ENCODE measurements at places on chromosomes 12 and 14.
A peak's percentile ranks its signal among the peaks of the same experiment; 100 is the strongest.

DNA sequence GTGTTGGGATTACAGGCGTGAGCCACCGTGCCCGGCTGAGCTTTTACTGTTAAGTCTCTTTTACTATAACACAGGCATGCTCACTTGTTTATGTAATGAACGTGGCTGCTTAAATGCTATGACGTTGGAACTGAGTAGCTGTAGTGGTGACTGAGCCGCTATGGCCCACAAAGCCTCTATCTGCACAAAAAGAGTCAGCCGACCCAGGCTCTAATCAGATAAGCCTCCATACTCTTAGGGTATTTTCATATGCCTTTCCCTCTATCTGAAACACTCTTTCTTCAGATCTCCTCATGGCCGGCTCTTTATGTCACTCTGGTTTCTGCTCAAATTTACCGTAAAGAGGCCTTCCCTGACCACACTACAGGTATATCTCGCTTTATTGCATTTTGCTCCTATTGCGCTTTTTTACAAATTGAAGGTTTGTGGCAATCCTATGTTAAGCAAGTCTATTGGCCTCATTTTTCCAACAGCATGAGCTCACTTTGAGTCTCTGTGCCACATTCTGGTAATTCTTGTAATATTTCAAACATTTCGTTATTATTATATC, 8.0 kb downstream of the SLC2A14 start:
- no peak for DNase-seq

GRCh38 chr14:100145682-100146464, 13.6 kb downstream of the DEGS2 start:
- no peak for DNase-seq

- peak; percentile 69 for DNase-seq
Observed at GRCh38 chr14:77303417-77304156, 17.1 kb downstream of the POMT2 start.

DNA sequence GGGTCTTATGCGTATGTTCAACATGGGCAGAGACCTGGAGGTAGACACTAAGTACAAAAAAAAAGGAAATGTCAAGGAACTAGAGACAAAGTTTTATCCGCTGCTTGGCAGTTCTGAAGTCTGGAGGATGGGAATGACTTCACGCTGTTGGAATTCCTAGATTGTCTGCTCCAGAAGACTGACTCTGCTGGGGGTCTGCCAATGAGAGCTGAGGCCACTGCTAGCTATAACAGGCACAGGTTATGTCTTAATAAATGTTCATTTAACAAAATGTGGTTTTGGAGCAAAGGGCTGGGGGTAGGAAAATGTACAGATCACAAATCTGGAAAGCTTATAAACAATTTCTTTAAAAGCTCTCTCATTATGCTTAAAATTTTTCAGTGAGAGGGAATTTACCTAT, 5.9 kb downstream of the RNASE8 start:
- no peak for DNase-seq

- DNase-seq = no peak
Observed at GRCh38 chr12:104249017-104249416, 33.4 kb downstream of the TXNRD1 start.

GRCh38 chr12:75724928-75725312, 213.5 kb upstream of the KRR1 start:
- no peak for DNase-seq

GRCh38 chr12:133172491-133172890, 8.8 kb upstream of the ZNF268 start:
- no peak for DNase-seq

GRCh38 chr12:69649529-69649928, 38.8 kb upstream of the LRRC10 start:
- DNase-seq = no peak

GRCh38 chr12:7327918-7328317, 24.0 kb downstream of the ACSM4 start:
- DNase-seq = no peak

GRCh38 chr12:22473212-22473611, 71.1 kb downstream of the C2CD5 start:
- no peak for DNase-seq

DNA sequence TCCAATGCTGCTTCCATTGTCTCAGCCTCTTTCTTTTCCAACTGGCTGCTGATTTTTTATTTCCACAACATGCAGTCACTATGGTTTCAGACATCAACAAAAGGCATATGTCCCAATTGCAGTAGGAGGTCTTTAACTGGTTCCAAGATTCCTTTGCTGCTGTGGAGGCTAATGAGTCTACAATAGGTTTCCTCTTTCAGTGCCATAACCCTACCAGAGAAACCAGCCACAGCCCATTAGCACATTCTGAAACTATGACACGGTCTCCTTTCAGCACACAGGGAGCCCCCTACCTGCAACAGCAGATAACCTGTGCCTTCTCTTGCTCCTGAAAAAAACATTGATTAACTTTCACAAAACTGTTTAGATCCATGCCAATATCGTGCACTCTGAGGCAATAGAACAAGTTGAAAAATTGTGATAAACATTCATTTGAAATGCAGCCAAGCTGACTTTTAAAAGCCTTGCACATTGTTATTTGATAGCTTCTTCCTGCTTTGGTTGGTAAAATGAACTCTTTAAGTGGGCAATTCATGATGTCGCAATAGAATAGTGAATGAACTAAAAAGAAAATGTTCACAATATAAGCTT, 32.4 kb downstream of the PLEKHG7 start:
- DNase-seq = no peak

- no peak for DNase-seq
Observed at GRCh38 chr14:54098536-54098935, 141.9 kb upstream of the BMP4 start.

DNA sequence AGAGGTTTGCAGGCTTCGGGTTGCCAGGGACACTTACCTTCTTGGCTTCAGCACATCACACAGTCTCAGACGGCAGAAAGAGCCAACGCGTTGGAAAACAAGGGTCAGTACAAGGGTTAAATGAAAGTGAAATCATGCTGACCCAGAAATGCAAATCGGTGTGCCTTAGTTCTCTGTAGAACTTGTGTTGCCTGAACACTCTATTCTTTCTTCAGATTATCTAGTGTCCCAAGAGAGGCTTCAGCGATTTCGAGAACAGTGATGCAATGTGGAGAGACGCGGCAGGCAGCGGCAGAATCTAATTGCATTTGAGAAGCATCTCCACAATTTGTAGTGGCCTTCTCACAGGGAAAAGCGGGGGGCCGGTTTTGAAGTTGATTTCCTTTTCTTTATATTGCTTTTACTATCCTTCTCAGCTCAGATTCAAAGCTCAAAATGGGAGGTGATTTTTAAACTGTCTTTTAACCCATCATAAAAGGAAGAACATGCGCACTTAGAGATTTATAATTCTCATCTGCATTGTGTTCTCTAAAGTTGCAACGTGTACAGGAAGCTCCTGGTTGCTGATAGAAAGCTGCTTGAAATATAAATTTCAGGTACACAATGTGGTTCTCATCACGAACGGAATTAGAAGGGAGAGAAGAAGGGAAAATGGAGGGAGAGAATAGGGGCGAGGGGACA, 67.8 kb upstream of the EGLN3 start:
- DNase-seq = no peak

GRCh38 chr14:64945431-64946178, 3.1 kb upstream of the GPX2 start:
- DNase-seq = no peak

DNA sequence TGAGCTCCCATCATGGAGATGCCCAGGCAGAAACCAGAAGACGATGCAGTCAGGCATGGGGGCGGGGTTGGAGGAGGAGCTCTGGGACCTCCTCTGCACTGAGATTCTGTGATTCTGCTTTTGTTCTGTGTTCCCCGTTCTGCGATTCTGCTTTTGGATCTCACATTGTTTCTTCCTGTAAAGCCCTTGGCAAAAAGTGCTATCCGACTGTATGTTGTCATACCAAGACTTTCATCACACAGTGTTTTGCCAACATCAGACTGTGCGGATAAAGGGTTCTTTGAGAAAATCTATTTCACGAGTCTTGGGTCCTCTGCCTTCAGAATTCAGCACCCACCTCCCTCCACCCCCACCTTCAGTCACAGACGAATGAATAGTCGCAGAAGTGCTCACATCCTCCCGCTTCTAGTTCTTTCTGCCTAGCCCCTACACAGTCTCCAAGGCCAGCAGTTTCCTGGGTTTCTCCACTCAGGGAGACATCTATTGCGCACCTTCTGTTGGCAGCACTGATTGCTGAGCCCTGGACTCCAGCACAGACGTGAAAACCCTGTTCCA, 24.7 kb upstream of the PWP1 start:
- DNase-seq = no peak

- no peak for DNase-seq
Observed at GRCh38 chr12:51621156-51621922, 30.3 kb downstream of the SCN8A start.

DNA sequence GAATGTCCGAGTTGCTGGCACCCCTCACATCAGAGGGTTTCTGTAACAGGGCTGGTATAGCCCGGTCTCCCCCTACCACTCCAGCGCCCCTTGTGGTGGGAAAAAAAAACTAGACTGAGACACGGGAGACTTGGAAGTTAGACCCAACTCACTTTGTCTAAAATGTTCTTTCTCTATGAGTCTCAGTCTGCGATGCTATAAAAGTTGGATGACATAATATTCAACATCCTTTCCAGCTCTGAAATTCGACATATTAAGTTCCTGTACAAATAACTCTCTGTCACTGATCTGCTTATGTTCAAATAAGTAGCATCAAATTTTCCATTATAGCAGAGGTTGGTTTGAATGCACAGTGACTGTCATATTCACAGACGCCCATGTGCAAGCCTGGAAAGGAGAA, 25.7 kb upstream of the TC2N start:
- DNase-seq = peak; percentile 44

DNA sequence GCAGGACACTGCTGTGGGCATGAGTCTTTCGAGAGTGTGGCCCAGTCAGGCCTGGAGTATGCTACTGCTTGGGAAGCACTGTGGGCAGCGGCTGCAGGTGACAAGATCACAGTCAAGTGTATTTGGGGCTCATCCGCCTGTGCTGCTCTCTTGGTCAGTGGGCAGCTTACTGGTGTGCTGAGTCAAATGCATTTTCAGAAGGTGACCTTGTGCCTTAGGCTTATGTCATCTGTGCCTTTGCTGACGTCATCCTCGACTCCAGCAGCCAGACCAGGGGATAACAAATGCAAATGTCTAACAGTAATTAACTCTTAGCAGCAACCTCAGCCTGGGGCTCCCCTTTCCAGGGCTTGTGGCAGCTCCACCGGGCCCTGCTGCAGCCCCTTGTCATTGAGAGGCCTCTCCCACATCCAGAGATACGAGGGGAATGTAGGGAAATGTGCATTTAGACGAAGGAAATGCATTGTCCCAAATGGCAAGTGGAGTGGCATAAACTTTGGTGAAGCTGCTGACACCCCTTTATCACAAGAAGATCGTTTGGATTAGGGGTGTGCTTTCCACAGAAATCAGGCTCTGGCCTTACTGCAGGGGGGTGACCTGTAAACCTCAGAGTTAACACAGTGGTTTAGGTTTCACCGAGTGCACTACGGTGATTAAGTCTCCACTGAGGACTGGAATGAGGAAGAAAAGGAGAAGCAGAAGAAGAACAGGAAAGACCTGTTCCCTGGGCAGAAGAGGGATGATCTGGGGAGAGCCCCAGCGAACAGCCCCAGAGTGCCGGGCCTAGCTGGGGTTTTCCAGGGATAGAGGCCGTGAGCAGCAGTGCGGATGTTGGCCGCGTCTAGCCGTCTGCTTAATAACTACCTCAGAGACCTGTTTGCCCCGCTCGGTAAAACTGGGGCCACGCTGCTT, 39.7 kb downstream of the PSMA6 start:
- DNase-seq = no peak

DNA sequence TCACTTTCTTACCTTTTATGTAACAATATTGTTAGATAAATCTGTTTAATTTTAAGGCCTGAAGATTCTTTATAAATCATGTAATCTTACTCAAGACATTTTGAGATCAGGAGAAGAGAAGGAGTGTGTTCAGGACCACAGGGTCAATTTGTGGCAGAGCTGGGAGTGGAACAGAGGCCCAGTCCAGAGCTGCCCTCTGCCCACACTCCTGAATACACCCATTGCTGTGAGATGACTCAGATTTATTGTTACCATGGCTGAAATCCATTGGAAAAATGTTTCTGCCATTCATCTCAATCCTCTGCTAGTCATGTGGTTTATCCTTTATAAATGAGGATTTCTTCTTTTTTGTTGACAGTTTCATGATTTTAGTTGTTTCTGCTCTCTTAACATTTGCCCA, 100.5 kb upstream of the STXBP6 start:
- DNase-seq = no peak

- no peak for DNase-seq
Observed at GRCh38 chr14:75984674-75985073, 889 bp upstream of the IFT43 start.

- no peak for DNase-seq
Observed at GRCh38 chr12:90828621-90829020, 126.4 kb downstream of the CCER1 start.

GRCh38 chr12:105158876-105159275, 51.3 kb downstream of the WASHC4 start:
- DNase-seq = no peak

- DNase-seq = no peak
Observed at GRCh38 chr12:109302358-109302757, 6.7 kb downstream of the FOXN4 start.

DNA sequence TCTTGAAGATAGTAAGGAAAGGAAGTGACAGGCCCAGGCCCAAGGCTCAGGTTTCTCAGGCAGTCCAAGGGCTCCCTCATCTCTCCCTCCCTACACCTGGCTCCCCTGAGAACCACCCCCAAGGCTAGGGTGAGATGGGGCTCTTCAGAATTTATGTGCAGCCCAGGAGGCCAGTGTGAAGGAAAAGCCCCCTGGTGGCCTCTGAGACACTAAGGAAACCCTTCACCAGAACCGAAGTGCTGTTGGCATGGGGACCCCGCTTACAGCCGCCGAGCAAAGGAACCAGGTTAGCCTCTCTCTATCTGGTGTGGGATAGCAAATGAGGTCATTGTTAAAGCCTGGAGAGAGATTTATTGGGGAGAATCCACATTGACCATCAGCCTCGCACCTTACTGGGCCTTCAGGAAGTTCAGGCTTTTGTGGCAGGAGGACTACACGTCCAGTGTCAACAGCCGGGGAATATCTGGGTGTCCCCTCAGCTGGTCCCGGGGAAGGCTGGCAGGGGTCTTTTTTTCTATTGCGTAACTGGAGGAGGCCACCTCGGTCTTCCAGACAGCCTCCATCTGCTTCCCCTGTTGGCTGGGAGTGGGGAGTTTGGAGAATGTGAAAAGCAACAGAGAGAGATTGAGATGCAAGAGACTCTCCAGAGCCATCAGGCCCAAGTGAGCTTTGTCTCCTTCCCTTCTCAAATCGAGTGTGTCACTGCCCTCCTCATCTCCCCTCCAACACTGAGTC, 18.1 kb downstream of the FAM186B start:
- no peak for DNase-seq

- no peak for DNase-seq
Observed at GRCh38 chr12:68304626-68305025, 27.5 kb downstream of the MDM1 start.

All from activated CD4-positive, alpha-beta T cell treated with anti-CD3 and anti-CD28 coated beads for 48 hours (primary cell).